Foreskin keratinocyte (primary cell): ENCODE measurements at places on chromosomes 2 and 18.

DNA sequence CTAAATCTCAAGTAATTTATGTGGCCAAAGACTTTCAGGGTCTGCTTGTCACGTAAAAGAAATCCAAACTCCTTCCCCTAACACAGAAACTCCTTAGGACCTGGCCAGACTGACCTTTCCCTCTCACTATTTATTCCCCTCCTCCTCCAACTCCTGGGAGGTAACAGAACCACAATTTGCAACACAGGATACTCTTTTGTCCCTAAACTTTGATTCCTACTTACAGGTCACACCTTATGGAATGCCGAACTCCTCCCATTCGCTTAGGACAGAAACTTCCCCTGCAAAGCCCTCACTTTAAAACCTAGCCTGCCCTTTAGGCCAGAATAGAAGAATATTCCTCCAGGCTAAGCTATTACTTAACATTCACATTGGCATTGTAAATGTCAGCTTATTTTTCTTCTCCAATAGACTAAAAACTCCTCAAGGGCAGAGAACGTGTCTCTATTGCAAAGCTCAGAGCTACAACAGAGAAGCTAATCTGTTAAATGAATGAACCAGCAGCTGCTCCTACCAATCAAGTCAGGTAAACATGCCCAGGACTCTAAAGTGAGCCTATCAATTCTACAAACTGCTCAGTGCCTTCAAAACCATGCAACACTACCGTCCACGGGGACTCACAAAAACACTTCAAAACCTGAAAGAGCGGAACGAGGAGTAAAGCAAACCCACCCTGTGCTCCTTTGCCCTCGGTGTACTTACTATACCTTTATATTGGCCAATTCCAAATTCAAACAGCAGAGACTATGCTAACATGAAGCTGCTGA lies 6.1 kb downstream of the INO80D start:
- DNase-seq, result no peak

DNA sequence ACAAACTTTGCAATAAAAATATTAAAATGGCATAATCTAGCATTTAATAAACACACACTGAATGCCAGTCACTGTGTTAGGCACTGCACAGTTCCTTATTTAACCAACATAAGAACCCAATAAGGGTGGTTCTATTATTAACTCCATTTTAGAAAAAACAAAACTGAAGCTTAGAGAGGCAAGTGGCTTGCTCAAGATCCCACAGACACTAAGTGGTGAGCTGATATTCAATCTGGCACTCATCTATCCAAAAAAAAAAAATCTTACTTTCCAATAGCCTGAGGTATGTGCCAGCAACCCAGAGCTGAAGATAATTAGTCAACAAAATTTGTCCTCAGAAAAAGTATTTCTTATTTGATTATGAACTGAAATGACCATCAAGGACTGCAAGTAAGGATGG lies 799 bp downstream of the CYTIP start:
- no peak for DNase-seq

DNA sequence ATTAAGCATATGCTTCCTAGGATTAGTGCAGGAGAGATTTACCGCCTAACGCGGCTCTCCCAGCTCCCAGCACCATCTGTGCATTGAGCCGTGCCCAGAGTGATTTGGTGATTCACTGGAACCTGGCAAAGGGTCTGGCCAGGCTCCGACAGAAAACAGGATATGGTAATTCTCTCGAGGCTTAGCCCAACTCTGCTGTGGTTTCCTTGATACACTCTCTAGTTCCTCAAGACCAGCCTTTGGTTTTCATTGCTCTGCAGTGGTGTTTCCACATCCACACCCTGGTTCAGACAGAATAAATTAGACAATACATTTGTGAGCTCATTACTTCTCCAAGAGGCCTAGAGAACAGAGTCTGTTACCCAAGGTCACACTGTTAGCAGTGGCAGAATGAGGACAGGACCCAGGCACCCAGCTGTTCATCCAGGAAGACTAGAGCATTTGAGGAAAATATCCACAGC lies 23.0 kb upstream of the SMAD2 start:
- peak; percentile 70 for DNase-seq

DNA sequence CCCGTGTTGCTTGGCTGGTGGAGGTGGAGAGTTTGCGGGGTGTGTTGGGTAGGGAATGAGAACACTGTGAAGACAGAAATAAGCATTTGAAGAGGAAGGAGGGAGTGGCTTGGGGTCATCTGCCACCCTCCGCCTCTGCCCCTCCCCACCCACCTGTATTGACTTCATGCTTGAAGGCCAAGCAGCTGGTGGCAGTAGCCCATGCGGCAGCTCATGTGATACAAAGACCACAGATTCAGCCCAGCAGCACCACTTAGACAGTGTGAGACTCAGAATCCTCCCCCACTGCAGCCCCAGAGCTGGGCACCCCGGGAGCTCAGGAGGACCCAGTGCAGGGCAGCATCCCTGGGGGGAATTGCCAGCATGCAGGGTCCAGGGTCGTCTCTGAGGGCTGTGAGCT lies 15.4 kb downstream of the NPPC start:
- DNase-seq, result no peak

GRCh38 chr2:132909427-132909826 lies 239.4 kb upstream of the LYPD1 start:
- peak; percentile 17 for DNase-seq

DNA sequence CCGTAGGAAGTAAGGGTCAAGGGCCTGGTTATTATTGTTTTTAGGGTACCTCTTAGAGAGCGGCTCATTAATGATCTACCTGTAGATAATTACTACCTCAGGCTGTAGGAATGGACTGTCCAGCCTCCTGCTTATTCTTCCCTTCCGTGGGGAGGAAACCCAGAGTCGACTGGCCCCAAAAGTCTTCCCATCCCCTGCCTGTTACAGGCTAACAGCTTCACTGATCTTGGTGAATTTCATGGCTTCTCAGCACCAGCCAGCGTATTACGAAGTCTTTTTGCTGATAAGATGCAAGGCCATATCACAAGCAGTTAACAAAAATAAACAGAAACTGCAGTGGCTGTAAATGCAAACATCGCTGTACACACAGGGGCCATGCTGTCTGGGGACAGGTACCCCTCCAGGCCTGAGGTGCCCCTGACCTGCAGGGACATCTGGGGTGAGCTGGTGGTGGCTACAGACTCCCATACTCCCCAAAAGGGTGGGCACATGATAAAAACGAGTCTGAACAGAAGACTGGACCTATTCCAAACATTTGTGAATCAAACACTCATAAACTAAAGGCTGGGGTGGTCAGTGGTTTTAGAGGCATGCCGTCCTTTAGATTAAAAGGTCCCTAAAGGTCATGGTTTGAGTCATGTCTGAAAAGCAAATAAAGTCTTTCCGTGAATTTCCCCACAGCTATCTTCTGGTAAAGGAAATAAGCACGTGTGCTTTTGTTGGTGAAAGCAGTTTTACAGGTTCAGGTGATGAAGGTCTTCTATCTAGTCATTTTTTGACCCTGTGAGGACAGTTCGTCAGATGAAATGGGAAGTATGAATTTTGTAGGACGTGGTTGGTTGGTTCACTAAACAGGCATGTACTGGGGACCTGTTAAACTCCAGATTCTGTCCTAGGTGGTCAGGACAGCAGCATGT lies 36.7 kb downstream of the TTC39C start:
- DNase-seq, result no peak

GRCh38 chr2:10348891-10349290 lies 46.2 kb downstream of the HPCAL1 start:
- DNase-seq, result no peak

- DNase-seq, result peak; percentile 58
Observed at GRCh38 chr2:182915369-182916326, 49.2 kb upstream of the FRZB start.

- no peak for DNase-seq
Observed at GRCh38 chr18:73101977-73102376, 234.2 kb upstream of the NETO1 start.

- no peak for DNase-seq
Observed at GRCh38 chr2:74457549-74458131, 598 bp upstream of the WBP1 start.

GRCh38 chr2:30666266-30666874 lies 140.9 kb downstream of the CAPN13 start:
- DNase-seq, result peak; percentile 98

DNA sequence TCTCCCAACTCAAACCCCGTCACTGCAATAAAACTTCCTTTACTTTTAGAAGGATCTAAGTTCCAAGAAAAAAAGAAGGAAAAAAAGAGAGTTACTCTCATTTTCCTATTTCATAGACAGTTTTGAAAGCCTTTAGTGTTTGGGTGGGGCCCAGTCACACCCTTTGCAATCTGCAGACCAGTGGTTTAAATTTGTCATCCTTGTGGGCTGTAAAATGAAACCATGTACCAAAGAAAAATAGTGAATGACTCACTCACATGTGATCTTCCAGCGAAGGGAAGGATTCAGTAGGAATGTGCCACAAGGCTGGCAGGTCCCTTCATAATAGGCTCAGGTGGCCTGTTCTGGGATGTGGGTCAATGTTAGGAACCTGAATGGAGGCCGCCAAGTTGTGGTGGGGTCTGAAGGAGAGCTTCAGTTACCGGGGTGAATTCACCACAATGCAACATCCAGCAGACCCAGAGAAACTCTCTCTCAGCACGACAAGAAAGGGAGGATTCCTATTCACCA lies 28.3 kb downstream of the ANXA4 start:
- peak; percentile 65 for DNase-seq

DNA sequence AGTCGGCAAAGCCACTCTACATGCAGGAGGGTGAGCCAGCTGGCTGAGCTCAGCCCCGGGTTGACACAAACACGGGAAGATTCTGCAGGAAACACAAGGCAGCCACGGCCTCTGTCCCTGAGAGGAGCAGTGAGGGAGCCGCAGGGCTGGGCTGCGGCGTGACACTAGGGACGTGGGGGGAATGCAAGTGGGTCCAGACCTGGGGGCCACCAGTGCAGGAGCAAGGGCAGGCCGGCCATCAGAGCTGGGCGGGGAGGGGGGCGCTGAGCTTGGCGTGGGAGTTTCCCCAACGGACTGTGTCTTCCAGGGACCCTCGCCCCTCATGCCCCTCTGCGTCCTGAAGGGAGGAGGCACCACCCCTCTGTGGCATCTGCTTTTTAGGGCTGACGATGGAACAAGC lies 12.0 kb upstream of the C1QL2 start:
- DNase-seq, result no peak

- DNase-seq, result no peak
Observed at GRCh38 chr2:205364261-205364660, 318.0 kb upstream of the NRP2 start.

DNA sequence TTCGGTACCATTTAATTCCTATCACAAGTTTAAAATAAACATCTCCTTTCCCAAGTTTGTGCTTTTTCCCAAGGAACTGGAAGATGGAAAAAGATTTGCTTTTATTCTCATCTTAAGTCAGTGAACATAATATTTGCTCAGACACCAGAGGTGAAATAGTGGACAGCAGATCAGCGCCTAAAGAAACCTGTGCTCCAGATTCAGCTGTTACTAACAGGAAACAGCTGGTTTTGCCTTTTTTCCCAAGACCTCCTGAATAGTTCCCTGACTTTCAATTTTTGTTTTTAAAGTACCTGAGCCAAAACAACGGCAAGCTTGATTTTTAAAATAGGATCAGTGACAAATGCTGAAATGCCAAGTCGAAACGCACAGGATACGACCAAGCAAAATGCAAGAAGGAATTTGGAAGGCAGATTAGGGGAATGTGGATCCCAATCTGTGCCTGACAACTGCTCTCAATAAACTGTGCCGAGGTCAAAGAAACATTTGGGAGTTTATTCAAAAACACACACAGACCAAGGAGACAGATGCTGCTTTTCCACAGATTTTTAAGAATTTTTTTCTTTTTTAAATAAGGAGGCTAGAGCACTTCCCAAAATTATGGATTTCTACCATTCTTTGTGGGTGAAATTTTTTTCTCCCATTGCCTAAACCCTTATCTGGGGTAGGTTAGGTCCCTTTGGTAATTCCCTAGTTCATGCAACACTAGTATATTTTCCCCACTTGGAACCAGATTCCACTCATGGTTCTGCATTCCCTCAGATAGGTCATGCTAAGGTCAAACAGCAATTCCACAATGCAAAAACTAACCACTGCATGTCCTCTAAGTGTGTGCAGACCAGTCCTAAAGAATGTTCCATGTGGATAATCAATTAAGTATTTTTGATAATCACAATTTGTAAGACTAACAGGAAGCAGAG lies 121.5 kb upstream of the PDE1A start:
- no peak for DNase-seq

- DNase-seq, result no peak
Observed at GRCh38 chr2:20640411-20641122, 10.3 kb downstream of the HS1BP3 start.

GRCh38 chr18:36468161-36468560 lies 170.6 kb downstream of the FHOD3 start:
- no peak for DNase-seq

DNA sequence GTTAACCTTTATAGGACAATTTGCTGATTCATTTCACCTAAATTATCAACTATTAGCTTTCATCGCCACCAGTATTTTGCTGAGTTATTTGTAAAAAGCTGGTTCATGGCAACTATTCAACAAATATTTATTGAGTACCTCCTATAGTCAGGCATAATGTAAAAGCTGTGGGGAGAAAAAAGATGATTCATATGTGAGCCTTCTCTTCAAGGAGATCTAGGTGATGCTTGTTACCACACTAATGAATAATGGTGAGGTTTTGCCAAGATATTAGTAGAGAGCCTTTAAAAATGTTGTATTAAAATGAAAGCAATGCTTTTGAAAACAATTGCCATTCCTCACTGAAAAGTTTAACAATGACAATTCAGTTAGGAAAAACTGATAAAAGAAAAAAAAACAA lies 187.8 kb downstream of the ANKRD44 start:
- no peak for DNase-seq

GRCh38 chr2:99662761-99663341 lies 173.0 kb upstream of the REV1 start:
- no peak for DNase-seq

DNA sequence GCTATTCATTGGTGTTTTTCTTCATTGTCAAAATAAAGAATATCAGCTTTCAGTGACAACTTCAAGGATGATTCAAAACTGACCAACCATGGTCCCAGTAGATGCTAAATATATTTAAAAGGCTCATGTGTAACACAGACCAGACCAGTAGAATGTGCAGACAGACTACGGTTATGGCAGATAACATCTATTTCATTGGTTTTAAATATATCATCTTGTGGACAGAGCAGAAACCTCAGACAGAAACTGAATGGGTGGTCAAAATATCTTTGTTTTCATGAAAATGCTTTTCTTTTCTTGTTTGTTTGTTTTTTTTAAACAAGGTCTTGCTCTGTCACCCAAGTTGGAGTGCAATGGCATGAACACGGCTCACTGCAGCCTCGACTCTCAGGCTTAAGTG lies 107.4 kb upstream of the CREB1 start:
- DNase-seq, result no peak

DNA sequence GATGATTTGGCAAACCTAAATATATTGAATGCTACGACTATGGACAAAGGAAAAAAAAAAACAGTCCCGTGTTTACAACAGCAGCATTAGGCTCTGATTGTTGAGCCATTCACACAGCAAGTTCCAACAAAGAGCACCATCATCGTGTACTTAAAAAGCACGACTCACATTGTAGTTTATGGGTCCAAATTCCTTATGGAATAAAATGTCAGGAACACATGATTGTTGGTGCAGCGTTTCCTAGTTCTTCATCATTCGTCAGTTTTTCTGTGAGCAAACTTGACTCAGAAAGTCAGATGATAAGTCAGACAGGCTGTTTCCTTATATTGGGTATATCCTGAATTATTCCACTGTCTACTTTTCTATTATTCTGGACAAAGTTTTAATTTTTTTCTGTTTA lies 10.0 kb upstream of the KIDINS220 start:
- DNase-seq, result peak; percentile 29

GRCh38 chr2:55486426-55486825 lies 33.1 kb upstream of the CFAP36 start:
- DNase-seq, result no peak
